NCI-H1417 treated with DMSO at 0.1 percent for 48 hours (cell line): ENCODE measurements at places on chromosomes 4 and X.

DNA sequence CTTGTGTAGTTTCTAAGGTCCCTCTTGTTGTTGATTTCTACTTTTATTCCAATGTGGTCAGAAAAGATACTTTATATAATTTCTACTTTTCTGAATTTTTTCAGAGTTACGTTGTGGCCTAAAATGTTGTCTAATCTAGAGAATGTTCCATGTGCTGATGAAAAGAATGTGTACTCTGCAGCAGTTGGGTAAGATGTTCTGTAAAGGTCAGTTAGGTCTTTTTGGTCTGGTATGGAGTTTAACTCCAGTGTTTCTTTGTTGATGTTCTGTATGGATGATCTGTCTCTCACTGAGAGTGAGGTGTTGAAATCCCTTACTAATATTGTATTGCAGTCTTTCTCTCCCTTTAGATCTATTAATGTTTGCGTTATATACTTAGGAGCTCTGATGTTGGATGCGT is 37.0 kb upstream of the GPRIN3 start:
- no peak for DNase-seq

DNA sequence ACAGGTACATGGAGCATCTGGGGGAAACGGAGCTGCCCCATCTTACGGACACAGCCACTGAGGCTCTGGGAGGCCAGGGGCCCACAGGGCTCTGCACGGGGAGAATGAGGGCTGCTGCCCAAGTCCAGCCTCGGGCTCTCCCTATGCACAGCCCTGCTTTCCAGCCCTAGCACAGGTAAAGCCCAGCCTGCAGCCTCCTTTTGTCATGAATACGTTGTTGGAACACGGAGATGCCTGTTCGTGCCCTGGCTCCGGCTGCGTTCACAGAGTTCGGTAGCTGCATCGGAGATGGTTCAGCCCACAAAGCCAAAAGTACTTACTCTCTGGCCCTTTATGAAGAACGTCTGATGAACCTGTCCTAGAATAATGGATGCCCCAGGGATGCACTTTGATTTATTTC is 68.7 kb upstream of the AFAP1 start:
- DNase-seq = no peak

DNA sequence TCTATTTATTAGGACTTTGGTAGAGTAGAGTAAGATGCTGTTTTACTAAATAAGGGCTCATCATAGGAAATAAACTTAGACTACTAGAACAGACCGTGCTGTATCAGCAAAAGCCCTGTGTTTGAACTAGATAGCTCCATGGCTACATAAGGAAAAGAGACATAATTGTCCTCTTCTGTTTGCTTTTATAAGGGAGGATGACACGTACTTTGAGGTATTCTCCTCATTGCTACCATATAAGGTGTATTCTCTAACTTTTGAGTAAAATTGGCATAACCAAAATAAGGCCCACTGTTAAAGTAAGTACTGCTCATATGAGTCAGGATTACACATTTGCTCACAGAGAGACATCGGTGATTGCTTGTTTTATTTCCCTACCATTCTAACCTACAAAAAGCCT is 64.3 kb downstream of the PDLIM5 start:
- DNase-seq = no peak

DNA sequence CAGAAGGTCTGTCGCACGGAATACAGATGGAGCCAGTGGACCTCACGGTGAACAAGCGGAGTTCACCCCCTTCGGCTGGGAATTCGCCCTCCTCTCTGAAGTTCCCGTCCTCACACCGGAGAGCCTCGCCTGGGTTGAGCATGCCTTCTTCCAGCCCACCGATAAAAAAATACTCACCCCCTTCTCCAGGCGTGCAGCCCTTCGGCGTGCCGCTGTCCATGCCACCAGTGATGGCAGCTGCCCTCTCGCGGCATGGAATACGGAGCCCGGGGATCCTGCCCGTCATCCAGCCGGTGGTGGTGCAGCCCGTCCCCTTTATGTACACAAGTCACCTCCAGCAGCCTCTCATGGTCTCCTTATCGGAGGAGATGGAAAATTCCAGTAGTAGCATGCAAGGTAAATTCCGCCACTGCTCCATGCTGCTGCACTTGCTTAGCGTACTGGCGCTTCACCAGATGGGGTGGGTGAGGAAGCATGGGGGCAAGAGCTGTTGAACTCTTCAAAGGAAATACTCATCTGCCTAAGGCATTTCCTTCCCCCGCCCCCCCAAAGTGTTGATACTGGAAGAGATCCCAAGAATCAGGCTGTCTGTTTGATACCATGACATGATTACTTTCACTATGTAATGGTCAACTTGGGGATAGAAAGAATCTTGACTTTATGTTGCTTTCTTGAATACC is 24.8 kb downstream of the KLF3 start:
- DNase-seq = no peak

GRCh38 chr4:61070269-61070668 is 129.9 kb upstream of the ADGRL3 start:
- DNase-seq = no peak
